ENCODE measurements at places on chromosomes 11 and 22. TPM values are rescaled to one million over a fixed set of nuclear protein-coding genes. Genes with fewer than 3 reads are reported as not detected.

- DNase-seq: no peak
These were observed at the start of gene MORC2 for GRCh38 chr22:30968015-30968923. Gene MORC2 (minus strand): TSS chr22:30968774. CDS start chr22:30967889, 885 bp downstream.

DNA sequence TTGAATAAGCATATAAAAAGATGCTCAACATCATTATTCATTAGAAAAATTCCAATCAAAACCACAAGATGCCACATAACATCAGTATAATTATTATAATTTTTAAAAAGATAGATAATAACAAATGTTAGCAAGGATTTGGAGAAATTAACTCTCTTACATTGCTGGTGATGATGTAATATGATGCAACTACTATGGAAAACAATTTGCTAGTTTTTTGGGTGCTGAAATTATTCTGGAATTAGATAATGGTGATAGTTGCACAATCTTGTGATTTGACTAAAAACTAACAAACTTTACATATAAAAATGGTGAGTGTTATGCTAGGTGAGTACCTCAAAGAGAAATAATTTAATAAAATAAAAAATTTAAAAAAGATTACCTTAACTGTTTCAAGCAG is 412.2 kb downstream of the LRRC4C start:
- DNase-seq: no peak

GRCh38 chr11:72673943-72674828 is at the start of gene PDE2A:
Gene PDE2A (minus strand): TSS chr11:72674422. CDS start chr11:72674207, 215 bp downstream.
- DNase-seq: no peak

DNA sequence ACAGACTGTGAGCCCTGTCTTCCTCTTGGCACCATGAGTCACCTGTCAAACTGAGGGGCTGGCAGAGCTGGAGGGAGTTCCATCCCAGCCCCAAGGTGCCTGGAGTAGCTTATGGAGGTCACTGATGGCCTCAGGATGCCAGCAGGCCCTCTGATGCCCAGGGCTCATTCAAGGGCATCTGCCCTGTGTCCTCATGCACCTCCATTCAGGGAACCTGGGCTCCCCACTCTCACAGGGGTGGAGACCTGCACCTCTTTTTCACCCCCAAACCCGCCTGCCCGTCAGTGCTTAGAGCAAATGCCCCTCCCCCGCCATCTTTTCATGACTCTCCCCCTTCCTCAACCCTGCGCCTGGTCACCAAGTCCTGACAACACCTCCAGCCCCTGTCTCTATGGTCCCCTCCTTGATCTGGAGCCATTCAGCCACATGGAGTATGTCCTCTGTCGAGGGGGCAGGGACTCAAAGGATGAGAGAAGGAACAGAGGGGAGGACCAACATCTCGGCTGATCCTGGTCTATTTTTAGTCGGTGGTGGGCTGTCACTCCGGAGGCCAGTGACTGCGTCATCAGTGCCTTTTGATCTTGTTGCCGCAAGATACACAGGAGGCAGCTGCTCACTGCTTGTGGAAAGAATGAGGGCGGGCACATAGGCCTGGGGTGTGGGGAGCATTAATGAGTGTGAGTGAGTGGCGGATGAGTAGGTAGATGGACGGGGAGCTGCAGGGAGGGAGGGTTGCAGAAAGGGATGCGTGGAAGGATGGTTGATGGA is 72.2 kb downstream of the CDKN1C start:
- DNase-seq: no peak

- DNase-seq: no peak
These were observed 482.3 kb upstream of the CCDC90B start for GRCh38 chr11:83768489-83768888.

DNA sequence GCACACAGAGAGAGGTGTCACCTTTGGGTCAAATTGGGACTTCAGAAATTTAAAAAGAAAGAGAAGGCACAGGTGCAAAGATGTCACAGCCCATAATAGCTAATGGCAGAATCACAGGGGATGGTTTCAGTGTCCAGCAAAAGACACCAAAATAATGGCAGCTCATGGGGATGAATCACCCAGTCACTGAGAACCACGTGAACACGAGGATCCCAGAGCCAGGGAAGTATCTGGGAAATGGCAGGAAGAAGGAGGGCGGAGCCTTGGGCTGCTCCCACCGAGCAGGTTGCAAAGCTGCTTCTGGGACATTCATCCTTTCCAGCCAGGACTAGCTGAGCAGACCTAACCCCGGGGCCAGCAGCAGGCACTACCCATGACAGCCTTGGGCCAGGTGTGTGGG is 45.6 kb downstream of the TRMU start:
- DNase-seq: no peak

GRCh38 chr11:69855421-69855820 is 36.2 kb upstream of the FGF3 start:
- DNase-seq: no peak

ZNF280B gene
- total RNA-seq: 3.7 TPM

DNA sequence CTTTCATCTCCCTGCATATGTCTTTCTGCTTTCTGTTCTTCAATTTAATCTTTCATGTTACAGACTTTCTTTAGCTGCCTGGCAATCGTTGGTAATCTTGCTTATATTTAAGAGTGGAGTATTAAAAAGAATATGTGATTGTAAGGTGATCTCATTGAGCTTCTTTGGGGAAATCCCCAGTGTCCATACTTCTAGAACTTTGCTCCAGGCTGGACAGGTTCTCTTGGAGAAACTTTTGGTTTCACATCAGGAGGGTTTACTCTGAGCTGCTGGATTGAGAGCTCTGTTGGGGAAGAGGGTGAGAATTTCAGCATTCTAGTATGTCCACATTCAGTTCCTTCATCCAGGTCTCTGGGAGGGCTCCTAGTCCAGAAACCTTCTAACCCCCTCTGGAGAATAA is 16.1 kb downstream of the LRRC75B start:
- no peak for DNase-seq

DCDC1 gene
- not detected for total RNA-seq

SYNGR1 gene
- not detected for total RNA-seq

DNA sequence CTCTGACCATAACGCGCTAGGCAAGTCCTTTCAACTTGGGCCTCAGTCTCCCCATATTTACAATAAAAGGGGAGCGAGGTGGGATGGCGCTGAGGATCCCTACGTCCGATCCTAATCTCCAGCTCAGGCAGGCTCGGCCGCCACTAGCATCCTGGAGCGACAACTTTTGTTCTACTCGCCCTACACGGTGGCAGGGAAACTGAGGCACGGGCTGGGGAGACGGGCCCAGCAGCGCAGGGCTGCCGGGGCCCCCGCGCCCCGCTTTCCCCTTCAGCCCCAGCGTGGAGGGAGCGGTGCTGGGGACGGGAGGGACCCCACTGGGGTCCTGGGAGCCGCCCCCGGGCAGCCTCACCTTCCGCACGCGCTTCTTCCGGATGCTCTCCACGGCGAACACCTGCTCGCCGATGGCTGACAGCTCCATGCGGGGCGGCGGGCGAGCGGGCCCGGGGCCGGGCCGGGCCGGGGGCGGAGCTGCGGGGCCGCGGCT is 413 bp downstream of the CBX7 start:
- DNase-seq: no peak

GRCh38 chr22:38272373-38273134 is at the start of gene TMEM184B:
Gene TMEM184B (minus strand): TSS chr22:38273010. CDS start chr22:38247961, 25,049 bp downstream.
- peak; percentile 81 for DNase-seq

- no peak for DNase-seq
These were observed 79.9 kb upstream of the DRD2 start for GRCh38 chr11:113555071-113555619.

GRCh38 chr11:34748036-34748435 is 127.1 kb downstream of the EHF start:
- DNase-seq: no peak

GRCh38 chr11:105181521-105181920 is 42.0 kb upstream of the CARD18 start:
- DNase-seq: no peak

GRCh38 chr11:47489395-47489755 is 40.4 kb upstream of the RAPSN start:
- no peak for DNase-seq

DNA sequence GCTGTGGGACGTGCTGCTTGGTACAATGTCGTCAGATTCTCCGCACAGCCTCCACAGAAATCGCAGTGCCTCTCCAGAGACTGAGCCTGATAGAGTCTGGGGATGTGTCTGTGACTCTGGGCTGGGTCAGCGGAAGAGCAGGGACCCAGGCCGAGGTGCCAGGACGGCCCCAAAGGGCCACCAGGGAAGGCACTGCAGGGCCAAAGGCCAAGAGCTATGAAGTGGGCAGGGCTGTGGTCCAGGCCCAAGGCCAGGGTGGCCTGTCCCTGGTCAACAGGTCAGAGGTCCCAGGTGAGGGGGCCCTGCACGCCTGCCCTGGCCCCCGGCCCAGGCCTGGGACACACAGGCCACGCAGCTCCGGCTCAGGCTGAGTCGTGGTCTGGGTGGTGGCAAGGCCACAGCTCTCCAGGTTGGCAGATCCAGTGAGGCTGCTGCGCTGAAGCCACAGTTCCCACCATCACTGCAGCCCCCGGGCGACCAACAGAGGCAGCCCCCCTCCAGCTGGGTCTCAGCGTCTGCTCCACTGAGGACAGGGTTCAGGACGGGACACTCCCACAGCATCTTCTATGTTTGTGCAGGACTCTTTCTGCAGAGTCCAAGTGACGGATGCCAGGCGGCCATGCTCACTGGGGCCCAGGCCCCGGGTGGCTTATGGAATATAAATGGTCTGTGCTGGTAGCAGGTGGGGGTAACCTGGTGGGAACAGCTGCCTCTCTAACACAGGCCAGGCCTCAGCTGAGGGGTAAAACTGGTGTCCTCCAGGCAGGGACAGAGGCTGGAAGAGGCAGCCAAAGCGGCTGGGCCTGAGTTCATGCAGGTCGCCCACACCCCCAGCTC is 4.8 kb upstream of the PIM3 start:
- DNase-seq: no peak

OR52N4 gene
- not detected for total RNA-seq

NLRP14 gene
- total RNA-seq: 0.39 TPM

All from activated T-helper 2 cell treated with anti-CD3 and anti-CD28 coated beads, Interferon-gamma antibody, Interleukin-2, Interleukin-4, amounts not matched to agents 10 μg/mL and 5 μg/mL and 100 μg/mL, durations not matched to agents 14 hours and 24 hours and 36 hours (primary cell).